ENCODE measurements at places on chromosomes 1 and 21.

- no peak for DNase-seq
Measured at GRCh38 chr21:34166468-34166867, 93.1 kb downstream of the MRPS6 start.

- DNase-seq, result no peak
Measured at GRCh38 chr1:230609208-230609607, 33.1 kb upstream of the COG2 start.

- no peak for DNase-seq
Measured at GRCh38 chr1:229129301-229130027, 141.4 kb upstream of the RAB4A start.

- DNase-seq, result no peak
Measured at GRCh38 chr1:161351482-161351881, 16.2 kb downstream of the CFAP126 start.

DNA sequence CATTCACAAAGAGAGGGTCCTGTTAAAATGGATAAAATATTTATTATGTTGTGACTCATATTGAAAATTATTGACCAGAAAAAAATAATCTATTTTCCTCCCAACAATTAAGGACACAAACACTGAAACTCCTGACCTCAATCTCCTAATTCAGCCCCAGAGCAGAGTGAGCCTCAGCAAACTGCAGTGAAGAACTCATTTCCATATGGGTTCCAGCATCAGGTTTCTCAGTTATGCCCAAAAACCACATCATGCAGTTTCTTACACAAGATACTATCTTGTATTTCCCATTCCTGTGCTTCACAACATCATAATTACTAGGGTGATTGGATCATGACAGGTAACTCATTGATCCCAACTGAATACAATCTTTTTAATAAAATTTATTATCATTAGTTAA, 15.4 kb downstream of the PYHIN1 start:
- DNase-seq, result no peak

DNA sequence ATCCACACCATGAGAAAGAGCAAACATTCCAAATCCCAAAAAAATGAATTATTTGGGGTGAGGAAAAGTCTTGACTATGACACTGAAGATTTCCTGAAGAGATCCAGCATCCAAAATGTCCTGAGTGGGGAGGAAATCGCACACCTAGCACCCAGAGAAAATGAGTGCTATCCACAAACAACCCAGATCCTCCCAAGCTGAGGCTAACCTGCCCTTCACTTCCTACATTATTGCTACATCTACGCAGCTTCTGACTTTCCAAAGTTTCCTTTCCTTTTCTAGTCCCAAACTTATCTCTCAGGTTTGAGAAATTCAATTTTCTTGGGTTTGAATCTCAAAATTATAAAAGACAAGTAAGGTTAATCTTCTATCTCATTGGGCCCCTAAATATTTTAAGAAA, 906 bp upstream of the RGS13 start:
- no peak for DNase-seq

GRCh38 chr1:224116131-224116530, 2.2 kb downstream of the FBXO28 start:
- no peak for DNase-seq

GRCh38 chr1:34684266-34684665, 70.6 kb upstream of the GJB5 start:
- no peak for DNase-seq

All from D721Med (cell line).